ENCODE measurements at places on chromosomes 4 and X. TPM values are rescaled to one million over a fixed set of nuclear protein-coding genes. Genes with fewer than 3 reads are reported as not detected.

Gene L1CAM
- 0.45 TPM for total RNA-seq

Gene CT45A2
- not detected for total RNA-seq

Gene TRIM60
- not detected for total RNA-seq

Gene NAT8L
- total RNA-seq = 1.8 TPM

Data from thyroid gland (tissue), 4 donors.